Hematopoietic multipotent progenitor cell treated with erythropoietin and hydrocortisone succinate and interleukin-3 and kit ligand, for 4 days (in vitro differentiated cells): ENCODE measurements at places on chromosomes 11 and 22.

GRCh38 chr11:82176365-82176764, 557.3 kb downstream of the FAM181B start:
- DNase-seq: no peak

GRCh38 chr11:76604626-76605241, 65.8 kb downstream of the LRRC32 start:
- DNase-seq: no peak

DNA sequence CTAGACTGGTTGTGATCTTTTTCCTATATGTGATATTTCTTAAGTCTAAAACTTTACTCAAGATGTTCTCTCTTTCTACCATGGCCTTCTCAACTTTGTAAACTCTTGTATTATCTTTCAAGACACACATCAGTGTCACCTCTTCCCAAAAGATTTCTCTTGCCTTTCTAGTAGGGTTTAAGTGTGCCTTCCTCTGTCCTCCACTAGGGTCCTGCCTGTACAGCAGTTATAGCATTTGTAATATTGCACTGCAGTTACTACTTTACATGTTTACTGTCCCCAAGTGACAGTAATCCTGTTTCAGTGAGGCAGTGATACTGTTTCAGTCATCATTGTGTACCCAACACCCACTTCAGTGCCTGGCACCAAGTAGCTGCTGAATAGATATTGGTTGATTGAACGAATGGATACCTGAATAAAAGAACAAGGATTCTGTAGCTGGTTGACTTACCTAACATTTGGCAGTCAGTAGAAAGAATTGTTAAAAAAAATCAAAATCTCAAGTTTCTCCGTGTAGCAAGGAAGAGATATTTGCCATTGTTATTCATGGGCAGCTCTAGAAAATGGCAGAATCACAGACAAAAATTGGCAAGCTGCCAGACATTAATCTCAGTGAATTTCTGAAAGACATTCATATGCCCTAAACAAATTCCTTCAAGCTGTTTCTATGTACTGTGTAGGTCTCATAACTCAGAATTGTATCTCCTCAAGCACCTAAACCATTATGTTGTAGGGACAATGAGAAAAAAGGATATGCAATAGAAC, 79.4 kb downstream of the RBMXL2 start:
- DNase-seq: no peak

GRCh38 chr11:2302306-2302895, 588 bp downstream of the TSPAN32 start:
- DNase-seq: peak; percentile 80

- DNase-seq: peak; percentile 69
These were observed 116.7 kb upstream of the TIMP3 start for GRCh38 chr22:32684822-32685187.

- DNase-seq: no peak
These were observed 6.4 kb downstream of the DRD2 start for GRCh38 chr11:113468726-113469345.

DNA sequence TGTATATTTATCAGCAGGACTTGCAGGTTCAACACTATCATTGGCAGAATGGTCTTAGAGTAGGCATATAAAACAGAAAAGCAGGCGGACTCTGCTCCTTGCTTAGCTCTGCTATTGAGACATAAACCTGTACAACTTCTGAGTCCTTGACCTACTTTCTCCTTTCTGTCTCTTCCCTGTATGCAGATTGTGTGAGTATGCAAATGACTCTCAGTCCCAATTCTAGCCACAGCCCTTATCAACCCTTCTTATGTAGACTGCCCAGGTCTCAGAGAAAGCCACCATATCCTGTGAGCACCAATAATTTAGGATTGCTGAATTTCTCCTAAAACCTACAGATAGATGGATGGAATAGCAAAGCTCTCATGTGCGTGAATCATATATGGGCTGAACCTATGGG, 367.6 kb upstream of the DDI1 start:
- DNase-seq: no peak

DNA sequence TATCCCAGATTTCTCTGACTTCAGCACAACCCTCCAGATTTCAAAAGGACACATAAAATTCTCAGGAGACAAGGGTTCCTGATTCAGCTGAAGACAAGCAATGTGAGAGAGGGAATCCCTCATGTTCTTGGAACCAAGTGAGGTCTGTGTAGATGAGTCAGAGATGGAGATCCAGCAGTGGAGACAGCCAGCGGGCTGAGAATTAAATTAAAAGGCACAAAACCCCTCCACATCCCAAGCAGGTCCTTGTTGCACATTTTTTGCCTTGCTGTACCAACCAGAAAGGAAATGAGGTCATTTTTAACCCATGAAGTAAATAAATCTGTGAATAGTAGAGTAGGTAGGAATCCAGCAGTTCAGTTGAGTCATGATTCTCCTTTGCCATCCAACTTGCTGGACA, 9.7 kb downstream of the MTNR1B start:
- no peak for DNase-seq

GRCh38 chr11:102240502-102240901, 76.8 kb upstream of the BIRC3 start:
- DNase-seq: no peak

DNA sequence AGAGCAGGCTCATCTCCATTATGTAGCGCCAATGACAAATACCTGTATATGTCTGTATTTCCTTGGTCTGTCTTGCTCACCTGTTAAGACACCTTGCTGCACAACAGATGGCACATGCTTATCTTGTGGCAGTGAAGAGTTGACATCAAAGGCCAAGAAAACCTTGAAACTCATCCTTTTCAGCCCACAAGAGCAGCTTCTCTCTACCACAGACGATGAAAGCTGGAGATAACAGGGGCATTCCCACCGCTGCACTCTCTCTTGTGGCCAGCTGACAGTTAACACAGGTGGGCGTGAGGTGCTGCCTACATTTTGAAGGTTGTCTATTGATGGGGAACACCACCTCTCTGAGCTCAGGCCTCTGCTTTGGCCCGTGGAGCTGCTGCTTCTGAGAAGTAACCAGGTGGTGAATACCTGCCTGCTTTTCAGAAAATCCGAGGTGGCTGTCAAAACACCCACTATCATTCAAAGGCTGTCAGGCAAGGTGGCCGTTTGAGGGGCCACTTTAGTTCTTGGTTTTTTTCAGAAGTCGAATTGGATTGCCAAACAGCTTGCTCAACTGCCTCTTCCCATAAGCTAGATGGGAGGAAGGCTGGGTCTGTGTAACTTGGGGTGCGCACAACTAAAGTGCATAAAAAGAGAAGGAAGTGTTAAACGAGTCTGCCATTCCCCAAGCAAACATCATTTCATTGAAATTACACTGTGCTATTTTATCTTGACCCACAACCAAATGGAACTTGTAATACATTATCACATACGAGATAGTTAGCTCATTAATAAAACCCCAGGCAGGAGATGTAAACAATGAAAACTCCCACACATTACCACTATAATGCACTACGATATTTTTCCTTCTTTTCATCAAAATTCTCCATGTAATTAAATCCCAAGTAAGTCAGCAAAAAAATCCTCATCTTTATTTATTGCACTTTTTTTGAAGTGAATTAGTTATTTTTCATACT, 87.1 kb upstream of the RAG2 start:
- DNase-seq: peak; percentile 40

- peak; percentile 79 for DNase-seq
These were observed 5.6 kb upstream of the MUC6 start for GRCh38 chr11:1041936-1042608.

- no peak for DNase-seq
These were observed 378.8 kb downstream of the DYNC2H1 start for GRCh38 chr11:103488031-103488461.

DNA sequence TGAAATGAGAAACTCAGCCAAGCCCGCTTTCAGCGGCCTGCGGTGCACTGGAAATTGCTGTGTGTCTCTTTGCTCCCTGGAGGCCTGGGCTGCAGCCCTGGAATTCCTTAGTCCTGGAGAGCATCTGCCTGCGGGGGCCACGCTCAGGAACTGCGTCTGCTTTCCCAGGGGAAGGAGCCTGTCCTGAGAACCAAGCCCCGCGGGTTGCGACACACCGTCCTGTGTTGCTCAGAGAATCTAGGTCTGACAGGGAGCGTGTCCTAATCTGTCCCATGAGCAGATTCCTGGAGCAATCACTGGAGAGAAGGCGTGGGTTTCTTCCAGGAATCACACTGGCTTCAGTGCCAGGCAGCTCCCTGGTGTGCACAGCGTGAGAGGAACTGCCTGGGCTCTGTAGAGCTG, 708.1 kb downstream of the BRD1 start:
- DNase-seq: no peak

- DNase-seq: peak; percentile 76
These were observed 49.5 kb upstream of the HSPA8 start for GRCh38 chr11:123111465-123111864.

GRCh38 chr22:29089507-29089906, 16.7 kb downstream of the KREMEN1 start:
- DNase-seq: peak; percentile 40

GRCh38 chr22:46147061-46147460, 3.3 kb upstream of the PPARA start:
- DNase-seq: no peak

- peak; percentile 35 for DNase-seq
These were observed 136.3 kb downstream of the SHANK2 start for GRCh38 chr11:71115770-71116692.

DNA sequence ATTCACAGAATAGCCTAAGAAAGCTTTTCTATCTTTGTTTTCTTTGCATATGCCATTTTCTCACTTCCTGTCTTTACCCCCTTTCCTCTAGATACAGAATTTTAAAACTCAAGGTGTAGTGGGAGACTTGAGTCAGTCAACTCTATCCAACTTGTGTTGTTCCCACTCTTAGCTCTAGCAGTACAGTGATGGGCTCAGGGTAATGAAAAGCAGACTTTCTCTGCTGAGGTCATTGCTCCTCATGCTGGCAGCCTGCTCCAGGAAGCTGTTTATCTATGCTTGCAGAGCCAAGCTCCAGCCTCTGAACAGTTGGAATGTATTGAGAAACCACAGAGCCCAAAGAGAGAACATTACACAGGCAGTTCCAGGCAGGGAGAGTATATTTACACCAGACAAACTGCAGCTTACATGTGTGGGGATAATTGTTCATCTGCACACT, 68.1 kb downstream of the CSTPP1 start:
- peak; percentile 97 for DNase-seq

DNA sequence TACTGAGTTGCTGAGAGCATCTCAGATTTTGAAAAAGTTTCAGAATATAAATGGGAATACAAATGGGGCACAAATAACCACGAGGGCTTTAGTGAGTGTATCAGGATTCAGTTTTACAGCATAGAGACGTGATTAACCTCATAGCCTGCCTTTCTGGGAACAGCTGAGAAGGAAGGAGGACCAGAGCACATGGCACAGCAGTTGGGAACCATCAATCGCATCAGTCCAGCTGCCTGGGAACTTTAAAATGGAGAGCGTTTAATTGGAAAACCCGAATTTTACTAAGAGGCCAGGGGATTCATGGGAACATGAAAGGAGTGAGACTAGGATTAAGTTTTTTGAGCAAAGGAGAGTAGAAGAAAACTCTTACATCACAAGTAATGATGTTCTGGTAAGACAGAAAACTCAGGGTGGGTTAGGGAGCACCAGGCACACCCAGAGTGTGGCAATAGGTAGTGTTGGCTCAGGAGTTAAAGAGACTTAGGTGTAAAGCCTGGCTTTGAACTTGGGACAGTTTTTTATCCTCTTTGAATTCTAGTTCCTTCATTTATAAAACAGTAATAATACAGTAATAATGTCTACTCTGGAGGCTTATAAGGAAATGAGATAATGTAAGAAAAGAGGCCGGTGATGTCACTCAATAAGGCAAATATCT, 40.2 kb downstream of the FZD4 start:
- DNase-seq: no peak

- no peak for DNase-seq
These were observed 8.1 kb upstream of the DGKZ start for GRCh38 chr11:46338988-46339666.

GRCh38 chr11:63765688-63766241, 2.8 kb downstream of the ZFTA start:
- no peak for DNase-seq

DNA sequence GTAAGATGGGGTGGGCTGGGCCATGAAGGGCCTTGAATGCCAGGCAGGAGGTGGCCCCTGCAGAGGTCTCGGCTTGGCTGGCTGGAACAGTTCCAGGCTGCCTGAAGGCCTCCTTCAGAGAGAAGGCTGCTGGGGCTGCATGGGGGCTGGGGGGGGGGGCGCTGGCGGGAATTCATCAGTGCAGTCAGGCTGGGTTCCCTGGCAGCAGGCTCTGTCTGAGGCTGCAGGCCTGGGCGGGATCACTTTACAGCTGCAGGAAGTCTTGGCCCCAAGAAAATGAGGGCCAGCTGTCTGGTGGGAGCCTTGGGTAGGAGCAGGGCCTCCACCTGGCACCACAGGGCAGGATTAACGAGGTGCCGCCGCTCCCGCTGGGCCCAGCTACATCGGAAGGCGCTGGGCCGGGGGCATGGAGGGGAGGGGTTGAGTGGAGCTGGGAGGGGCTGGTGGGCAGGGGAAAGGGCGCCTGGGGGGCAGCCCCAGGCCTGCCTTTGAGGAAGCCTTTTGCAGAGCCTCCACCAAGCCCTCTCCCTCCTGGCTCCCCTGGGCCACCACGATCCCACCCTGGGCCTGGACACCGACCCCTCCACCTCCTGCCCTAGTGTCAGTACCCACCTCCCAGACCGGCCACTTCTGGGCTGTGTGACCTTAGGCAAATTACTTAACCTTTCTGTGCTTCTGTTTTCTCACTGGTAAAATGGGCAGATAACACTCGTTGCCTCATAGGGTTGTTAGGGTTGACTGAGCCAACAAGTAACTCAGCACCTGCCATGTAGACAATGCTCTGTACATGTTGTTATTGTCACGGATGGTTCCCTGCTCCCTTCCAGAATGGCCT, 31.0 kb upstream of the HMOX1 start:
- DNase-seq: no peak

- no peak for DNase-seq
These were observed 78.9 kb downstream of the KCNC1 start for GRCh38 chr11:17813391-17814059.

DNA sequence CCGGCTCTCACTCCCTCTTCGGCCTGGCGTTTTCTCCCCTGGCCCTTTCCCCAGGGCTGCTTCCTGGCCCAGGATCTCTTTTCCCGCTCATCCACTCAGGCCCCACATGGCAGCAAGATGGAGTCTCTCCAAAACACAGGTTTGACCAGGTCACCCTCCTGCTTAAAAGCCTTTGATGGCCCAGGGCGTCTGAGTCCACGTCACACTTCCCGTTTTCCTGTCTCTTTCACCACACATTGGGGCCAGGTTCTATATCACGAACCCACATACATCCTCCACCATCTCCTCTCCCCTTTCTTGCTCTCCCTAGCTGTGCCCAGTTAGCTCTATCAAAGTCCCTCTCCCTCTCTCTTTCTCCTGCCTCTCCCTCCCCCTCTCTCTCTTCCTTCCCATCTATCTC, 7.8 kb upstream of the LRRC32 start:
- DNase-seq: peak; percentile 75
